Amniotic stem cell (primary cell): ENCODE measurements at places on chromosomes 16 and 17.
A peak's percentile ranks its signal among the peaks of the same experiment; 100 is the strongest.

- no peak for DNase-seq
Observed at GRCh38 chr16:3035972-3036725, 595 bp downstream of the BICDL2 start.

DNA sequence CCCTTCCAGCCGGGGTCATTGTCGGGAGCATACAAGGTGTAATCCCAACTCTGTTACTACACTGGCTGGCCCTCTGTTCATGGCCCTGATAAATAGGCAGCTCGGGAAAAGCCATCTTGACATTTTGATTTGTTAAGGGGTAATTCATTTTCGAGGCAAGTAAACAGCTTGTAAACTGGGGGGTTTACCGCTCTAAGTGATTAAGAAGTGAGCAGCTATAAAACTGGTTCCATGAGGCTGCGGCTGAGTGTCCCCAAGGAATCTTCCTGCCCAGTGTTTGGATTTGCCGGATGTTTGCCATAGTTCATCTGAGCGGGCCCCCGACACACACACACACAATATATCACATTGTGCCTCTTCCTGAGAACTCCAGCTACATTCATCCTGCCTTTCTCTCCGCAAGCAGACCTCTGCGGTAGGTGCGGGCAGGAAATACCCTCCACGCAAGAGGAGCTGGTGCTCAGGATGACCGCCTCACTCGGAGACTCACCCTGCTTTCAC is 92.2 kb downstream of the SOCS1 start:
- DNase-seq: no peak

DNA sequence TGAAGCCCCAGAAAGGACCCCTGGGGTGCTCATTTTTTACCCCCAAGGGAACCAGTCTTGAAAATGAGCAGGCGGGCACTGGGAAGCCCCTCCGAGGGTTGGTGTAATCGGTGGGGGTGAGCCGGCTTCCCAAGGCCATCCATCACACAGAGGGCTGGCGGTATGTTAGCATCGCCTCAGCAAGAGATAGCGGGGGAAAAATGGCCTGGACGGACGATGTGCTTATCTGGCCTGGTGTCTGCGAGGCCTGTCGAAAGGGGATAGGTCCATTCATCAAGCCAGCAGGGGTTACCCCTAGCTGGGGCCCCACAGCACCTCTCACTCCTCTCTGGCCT is 188.9 kb downstream of the IRF8 start:
- no peak for DNase-seq

DNA sequence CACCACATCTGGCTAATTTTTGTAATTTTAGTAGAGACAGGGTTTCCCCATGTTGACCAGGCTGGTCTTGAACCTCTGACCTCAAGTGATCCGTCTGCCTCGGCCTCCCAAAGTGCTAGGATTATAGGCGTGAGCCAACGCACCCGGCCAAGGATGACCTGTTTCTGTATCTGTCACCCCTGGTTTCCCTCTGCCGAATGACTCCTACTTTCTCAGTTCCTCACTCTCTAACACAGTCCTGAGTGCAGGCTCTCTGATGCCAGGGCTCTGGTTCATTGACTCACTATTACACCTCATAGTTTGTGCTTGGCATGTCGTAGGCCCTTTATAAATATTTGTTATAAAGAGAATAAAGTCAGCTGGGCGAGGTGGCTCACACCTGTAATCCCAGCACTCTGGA is 10.7 kb upstream of the PRPF8 start:
- DNase-seq: no peak

GRCh38 chr16:69270395-69270794 is 40.8 kb upstream of the VPS4A start:
- no peak for DNase-seq

DNA sequence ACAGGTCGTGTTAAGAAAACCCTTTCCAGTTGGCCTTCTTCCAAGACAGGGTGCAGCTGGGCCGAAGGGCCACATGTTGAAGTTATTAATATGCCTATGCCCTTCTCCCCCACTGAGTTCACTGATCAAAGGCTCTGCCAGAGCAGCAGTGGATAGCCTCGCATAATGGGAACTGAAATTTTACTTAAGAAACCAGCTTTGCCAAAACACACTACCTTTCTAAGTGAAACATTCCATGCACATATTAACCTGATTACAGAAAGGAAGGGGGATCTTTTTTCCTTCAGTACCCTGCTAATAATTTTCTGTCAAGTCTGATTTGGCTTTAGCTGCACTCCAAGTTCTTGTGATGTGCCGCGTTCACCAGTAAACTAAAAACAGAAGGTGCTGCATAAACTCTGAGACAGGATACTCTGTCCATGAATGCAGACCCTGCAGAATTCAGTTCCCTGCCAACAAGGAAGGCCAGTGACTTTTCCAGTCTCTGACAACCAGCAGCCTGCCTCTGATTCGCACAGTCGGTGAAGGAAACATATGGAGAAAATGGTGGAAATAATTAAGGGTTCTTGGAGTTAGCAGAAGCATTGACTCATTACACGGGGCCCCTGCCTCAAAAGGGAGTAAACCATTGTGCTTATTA is 283.8 kb downstream of the ZFHX3 start:
- DNase-seq: no peak

DNA sequence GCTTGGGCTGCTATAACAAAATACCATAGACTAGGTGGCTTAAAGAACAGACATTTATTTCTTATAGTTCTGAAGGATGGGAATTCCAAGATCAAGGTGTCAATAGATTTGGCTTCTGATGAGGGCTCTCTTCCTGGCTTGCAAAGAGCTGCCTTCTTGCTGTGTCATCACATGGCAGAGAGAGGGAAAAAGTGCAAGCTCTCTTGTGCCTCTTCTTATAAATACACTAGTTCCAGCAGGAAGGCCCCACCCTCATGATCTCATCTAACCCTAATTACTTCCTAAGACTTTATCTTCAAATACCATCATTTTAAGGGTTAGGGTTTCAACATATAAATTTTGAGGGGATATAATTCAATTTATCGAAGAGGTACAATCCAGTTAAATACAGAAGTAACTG is 30.6 kb downstream of the ABCA9 start:
- DNase-seq: no peak

GRCh38 chr17:33330877-33331276 is 37.8 kb upstream of the ASIC2 start:
- DNase-seq: no peak

DNA sequence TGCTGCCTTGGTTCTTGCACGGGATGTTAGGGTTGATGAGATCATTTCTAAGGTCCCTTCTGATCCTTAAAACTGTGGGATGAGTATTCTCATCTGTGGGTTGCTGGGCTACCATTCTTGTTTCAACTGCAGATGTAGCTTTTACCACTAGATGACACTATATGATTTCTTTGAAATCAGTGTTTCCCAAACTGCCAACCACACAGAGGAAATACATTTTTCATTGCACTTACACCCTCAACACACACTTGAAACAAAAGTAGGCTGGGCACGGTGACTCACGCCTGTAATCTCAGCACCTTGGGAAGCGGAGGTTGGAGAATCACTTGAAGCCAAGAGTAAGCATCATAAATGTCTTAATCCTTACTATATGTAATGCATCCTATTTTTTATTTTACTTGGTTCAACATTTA is 15.3 kb downstream of the LCMT1 start:
- DNase-seq: peak; percentile 35

GRCh38 chr17:79844869-79845600 is 5.8 kb upstream of the CBX4 start:
- DNase-seq: no peak

GRCh38 chr17:21425736-21426135 is 49.6 kb downstream of the KCNJ12 start:
- no peak for DNase-seq

DNA sequence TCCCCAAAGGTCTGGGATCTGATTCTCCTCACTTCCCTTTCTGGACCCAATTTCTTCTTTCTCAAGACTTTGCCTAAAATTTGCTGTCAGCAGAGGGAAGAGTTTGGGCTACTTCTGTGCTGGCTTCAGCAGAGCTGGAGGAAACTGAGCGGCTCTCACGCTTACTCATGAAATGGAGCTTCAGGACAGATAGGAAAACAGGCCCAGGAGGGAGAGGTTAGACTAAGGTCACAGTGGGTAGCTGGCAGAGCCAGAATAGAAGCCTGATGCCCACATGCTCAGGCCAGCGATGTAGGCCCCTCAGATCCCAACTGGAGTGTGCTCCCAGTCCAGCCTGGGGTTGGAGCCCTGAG is 593 bp downstream of the SLC38A7 start:
- no peak for DNase-seq

GRCh38 chr17:5077781-5078105 is 524 bp upstream of the ZFP3 start:
- DNase-seq: no peak

GRCh38 chr17:49223517-49224197 is 6.9 kb downstream of the PHOSPHO1 start:
- no peak for DNase-seq

GRCh38 chr17:80005360-80006338 is 30.0 kb downstream of the TBC1D16 start:
- DNase-seq: no peak

GRCh38 chr17:19372866-19373504 is 5.3 kb upstream of the MAPK7 start:
- DNase-seq: no peak

DNA sequence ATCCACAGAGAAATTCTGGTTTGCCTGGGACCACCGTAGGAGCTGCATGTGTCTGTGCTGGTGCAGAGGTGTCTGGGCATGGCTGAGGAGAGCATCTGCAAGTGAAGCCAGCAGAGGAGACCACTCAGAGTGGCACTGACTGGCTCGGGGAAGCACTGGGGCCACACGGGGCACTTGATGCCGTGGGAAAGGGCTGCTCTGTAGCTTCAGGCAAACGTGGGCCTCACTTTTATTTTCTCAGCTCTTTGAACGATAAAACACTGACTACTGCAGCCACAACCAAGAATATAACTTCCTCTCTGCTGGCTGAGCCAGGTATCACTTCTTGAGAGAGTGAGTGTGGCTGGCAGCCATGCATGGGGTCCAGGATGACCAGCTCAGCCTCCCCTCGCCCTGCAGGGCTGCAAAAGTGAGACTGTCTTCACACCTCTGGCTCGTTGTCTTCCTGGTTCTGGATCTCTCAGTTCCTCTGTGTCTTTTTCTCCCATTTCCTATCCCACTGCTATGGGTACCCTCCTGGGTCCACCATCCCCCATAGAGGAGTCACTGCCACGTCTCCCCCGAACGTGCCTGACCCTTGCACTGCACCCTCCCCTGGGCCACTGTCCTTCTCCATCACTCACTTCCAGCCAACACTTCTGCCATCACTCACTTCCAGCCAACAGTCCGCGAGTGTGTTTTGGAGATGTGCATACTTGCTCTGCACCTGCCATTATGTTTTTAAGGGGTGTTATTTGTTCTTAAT is 201.4 kb upstream of the CHMP6 start:
- DNase-seq: no peak

GRCh38 chr16:15542261-15542660 is 100.7 kb downstream of the MARF1 start:
- DNase-seq: no peak

DNA sequence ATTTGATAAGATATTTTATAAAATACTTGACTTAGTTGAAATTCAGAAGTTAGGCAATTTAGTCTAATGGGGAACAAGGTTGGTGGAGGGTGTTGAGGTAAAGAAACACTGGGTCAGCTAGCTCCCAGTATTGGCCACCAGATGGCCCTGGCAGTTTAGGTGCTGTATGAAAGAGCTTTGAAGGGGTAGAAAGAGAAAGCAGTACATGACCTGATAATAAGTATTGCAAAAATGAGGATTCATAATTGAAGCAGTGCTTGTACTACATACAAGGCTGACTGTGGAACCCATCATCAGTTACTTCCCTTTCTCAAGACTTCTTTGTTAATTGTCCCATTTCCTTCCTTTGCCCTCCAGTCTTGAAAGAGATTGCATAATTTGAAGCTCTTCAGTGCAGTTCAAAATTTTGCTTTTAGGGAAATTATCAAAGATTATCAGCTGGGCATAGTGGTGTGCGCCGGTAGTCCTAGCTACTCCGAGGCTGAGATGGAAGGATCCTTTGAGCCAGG is 29.4 kb downstream of the TANC2 start:
- no peak for DNase-seq

- DNase-seq: no peak
Observed at GRCh38 chr17:68516732-68517131, 4.5 kb downstream of the PRKAR1A start.

GRCh38 chr17:38824899-38825761 is at the start of gene CWC25:
Gene CWC25 (minus strand): TSS chr17:38825321. CDS start chr17:38825183, 138 bp downstream.
- DNase-seq: peak; percentile 64

- no peak for DNase-seq
Observed at GRCh38 chr17:1940810-1941185, 84.3 kb downstream of the RTN4RL1 start.
